Small intestine (tissue), 16 donors: ENCODE measurements at places on chromosomes 13 and 19. TPM values are rescaled to one million over a fixed set of nuclear protein-coding genes. Genes with fewer than 3 reads are reported as not detected.

The IFT88 gene
- polyA plus RNA-seq = 14.1 TPM

The CEACAM20 gene
- 16.1 TPM for polyA plus RNA-seq

The SPACA4 gene
- not detected for polyA plus RNA-seq

The PEAK3 gene
- polyA plus RNA-seq = 0.54 TPM

The LILRB2 gene
- polyA plus RNA-seq = 2.7 TPM

The IFI30 gene
- polyA plus RNA-seq = 480 TPM

The DIRAS1 gene
- polyA plus RNA-seq = 3.0 TPM

The CGB2 gene
- not detected for polyA plus RNA-seq

The KLK7 gene
- not detected for polyA plus RNA-seq

- H3K4me3 ChIP-seq = no peak overlapping the region
- peaks cover 35% of the 10 kb centered on the region for H3K4me1 ChIP-seq
- no peak overlapping the region for H3K27ac ChIP-seq
- no peaks in the 10 kb centered on the region for H3K36me3 ChIP-seq
These were observed 22.4 kb downstream of the LRCH1 start for GRCh38 chr13:46575301-46575771.

DNA sequence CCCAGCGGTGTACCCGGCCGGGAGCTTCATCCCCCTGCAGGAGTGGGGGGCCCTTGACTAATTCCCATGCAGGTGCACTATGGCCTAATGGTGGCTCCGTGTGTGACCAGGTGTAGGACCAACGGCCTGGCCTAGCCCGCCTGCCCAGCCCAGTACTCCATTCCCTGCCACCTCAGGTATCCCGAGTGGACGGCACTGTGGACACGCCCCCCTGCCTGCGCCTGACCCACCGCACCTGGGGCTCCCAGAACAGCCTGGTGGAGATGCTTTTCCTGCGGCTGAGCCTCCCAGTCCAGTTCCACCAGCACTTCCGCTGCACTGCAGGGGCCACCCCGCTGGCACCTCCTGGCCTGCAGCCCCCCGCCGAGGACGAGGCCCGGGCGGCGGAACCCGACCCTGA, 39.7 kb downstream of the RYR1 start:
- H3K4me1 ChIP-seq = no peaks in the 10 kb centered on the region
- peaks cover 2% of the 10 kb centered on the region for H3K27me3 ChIP-seq
- DNase-seq = no peak
- H3K27ac ChIP-seq = no peak overlapping the region

DNA sequence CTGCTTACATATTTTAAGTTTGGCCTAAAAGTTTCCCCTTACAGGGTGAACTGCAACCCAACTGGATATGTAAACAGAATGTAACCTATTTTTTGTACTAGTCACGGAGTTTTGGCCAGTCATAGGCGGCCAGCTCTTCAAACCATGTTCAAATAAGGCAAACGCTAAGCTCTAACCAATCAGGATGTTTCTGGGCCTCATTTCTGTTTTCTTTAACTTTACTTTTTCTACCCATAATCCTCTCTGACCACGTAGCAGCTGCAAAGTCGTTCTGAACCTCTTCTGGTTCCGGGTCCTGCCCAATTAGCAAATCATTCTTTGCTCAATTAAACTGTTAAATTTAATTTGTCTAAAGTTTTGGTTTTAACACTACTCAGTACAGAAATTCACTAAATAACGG, 8.2 kb upstream of the ZMYM2 start:
- H3K4me1 ChIP-seq = no peaks in the 10 kb centered on the region
- DNase-seq = no peak
- no peaks in the 10 kb centered on the region for H3K27me3 ChIP-seq
- no peak overlapping the region for H3K27ac ChIP-seq
- H3K4me3 ChIP-seq = no peak overlapping the region

- H3K4me1 ChIP-seq = no peaks in the 10 kb centered on the region
- DNase-seq = no peak
- H3K27ac ChIP-seq = no peak overlapping the region
These were observed 15.2 kb downstream of the ZFP14 start for GRCh38 chr19:36363845-36364244.

- H3K27me3 ChIP-seq = no peaks in the 10 kb centered on the region
- H3K4me3 ChIP-seq = no peak overlapping the region
- peaks cover 3% of the 10 kb centered on the region for H3K36me3 ChIP-seq
- no peaks in the 10 kb centered on the region for H3K4me1 ChIP-seq
- peak; percentile 49 for DNase-seq
These were observed 9.2 kb downstream of the PGPEP1 start for GRCh38 chr19:18349524-18350128.

- no peak overlapping the region for H3K27ac ChIP-seq
- peak; percentile 78 for DNase-seq
- no peak overlapping the region for H3K4me3 ChIP-seq
- no peaks in the 10 kb centered on the region for H3K4me1 ChIP-seq
These were observed 2.5 kb upstream of the KEAP1 start for GRCh38 chr19:10505583-10506229.

GRCh38 chr19:1360818-1361461, 22.8 kb upstream of the NDUFS7 start:
- no peaks in the 10 kb centered on the region for H3K4me1 ChIP-seq
- peak overlapping the region; percentile 32 for H3K27ac ChIP-seq

- DNase-seq = no peak
- no peak overlapping the region for H3K27ac ChIP-seq
- H3K4me1 ChIP-seq = no peaks in the 10 kb centered on the region
- H3K36me3 ChIP-seq = peaks cover 3% of the 10 kb centered on the region
These were observed 10.9 kb downstream of the UBAC2 start for GRCh38 chr13:99211421-99212035.

DNA sequence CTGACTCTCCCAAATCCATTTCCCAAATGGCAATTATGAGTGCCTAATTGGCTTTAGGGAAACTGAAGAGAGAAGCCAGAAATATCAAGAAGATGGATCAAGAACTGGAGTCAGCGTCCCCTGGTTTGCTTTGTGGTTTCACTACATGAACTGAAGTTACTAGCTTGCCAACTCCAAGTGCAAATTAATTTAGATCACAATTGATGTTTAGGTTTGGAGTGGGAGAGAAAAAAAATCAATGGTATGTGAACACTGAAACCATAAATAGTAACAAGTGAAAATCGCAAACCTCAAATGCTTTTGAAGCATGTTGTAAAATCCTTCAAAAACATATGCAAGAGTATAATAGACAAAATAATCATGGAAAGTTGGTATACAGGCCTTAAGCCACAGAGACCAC, 1528.6 kb upstream of the SLC10A2 start:
- H3K4me1 ChIP-seq = no peaks in the 10 kb centered on the region
- H3K36me3 ChIP-seq = no peaks in the 10 kb centered on the region
- no peak overlapping the region for H3K4me3 ChIP-seq
- no peak overlapping the region for H3K27ac ChIP-seq
- no peak for DNase-seq
- H3K27me3 ChIP-seq = no peaks in the 10 kb centered on the region

DNA sequence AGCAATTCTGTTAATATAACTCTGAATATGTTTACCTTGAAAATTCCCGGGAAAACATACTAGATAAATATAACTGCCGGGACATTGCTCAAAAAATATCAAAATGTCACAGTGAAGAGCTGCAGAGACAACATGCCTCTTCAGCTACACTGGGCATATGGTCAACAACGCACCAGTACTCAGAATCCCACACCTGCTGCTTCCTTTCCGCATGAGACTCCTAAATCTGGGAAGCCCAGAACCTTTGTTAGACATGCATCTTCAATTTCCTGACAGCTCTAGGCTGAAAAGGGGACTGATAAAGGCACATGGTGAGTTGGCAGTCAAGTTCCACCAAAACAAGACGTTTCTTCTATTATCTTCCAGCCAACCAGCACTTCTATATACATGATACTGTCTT, 53.7 kb downstream of the USP12 start:
- no peak overlapping the region for H3K27ac ChIP-seq
- no peaks in the 10 kb centered on the region for H3K27me3 ChIP-seq
- H3K36me3 ChIP-seq = peaks cover 2% of the 10 kb centered on the region
- no peak for DNase-seq
- H3K4me3 ChIP-seq = no peak overlapping the region

DNA sequence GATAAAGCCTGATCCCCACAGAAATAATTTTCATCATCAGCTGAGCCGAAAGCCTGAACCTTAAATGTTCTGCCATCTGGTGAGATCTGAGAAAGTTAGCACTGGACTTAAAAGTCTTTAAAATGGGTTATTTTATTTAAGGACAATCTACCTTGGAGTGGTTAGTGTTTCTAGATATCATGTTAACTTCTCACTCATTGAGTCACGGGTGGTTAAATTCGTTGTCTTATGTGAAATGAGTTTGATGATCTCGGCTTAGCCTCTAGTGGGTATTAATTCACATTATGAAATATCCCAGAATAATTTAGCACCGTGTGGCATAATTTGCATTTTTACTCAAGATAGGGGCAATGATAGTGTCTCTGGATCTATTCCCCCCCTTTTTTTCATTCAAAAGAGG, 117.4 kb upstream of the ZNF536 start:
- no peaks in the 10 kb centered on the region for H3K27me3 ChIP-seq
- no peak overlapping the region for H3K4me3 ChIP-seq
- no peaks in the 10 kb centered on the region for H3K4me1 ChIP-seq
- H3K27ac ChIP-seq = no peak overlapping the region
- no peak for DNase-seq

DNA sequence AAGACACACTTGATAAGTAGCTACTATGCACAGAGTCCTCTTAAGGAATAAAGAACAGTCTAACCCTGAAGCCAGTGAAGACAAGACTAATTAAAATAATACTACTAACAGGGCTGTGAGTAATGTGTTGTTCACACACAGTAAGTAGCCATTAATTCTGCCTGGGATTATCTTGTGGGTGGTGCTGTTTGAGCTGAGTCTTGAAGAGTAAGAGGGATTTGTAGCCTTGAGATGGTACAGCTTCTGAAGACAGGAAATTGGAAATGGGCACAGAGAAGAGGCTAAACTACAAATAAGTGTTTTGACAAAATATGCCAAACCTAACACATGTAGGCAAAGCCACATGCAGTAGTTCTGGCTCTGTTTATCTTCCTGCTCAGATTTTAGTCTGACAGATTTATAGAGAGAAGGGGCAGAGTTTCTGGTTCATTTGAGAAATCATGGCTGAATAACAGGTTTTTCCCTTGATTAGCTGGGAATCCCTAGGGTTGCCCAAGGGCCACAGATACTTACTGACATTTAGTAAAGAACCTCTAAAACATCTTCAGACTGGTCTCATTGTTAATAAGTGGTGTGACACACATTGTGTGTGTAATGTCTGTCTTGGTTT, 38.0 kb downstream of the ITGBL1 start:
- no peak for DNase-seq
- H3K27ac ChIP-seq = no peak overlapping the region
- H3K36me3 ChIP-seq = no peaks in the 10 kb centered on the region
- H3K4me1 ChIP-seq = no peaks in the 10 kb centered on the region
- no peak overlapping the region for H3K4me3 ChIP-seq

DNA sequence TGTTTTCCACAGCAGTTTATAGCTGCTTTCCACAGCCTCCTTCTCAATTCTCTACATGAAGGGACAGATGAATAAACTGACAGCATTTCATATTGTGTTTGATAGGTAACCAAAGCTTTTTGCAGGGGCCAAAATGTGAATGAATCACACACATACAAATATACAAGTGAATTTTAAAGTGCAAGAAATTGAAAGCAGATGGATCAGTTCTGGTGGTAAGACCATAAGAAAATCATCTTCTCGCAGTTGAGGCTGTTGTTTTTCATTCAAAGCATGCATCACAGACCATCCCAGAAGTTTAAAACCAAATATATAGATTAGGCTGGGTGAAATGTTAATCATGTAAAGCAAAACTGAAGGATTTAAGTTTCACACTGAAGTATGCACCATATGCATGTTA, 1569.4 kb downstream of the PCDH9 start:
- H3K27ac ChIP-seq = no peak overlapping the region
- H3K36me3 ChIP-seq = no peaks in the 10 kb centered on the region
- DNase-seq = no peak

- peaks cover 6% of the 10 kb centered on the region for H3K4me1 ChIP-seq
- H3K4me3 ChIP-seq = no peak overlapping the region
- H3K36me3 ChIP-seq = no peaks in the 10 kb centered on the region
- no peaks in the 10 kb centered on the region for H3K27me3 ChIP-seq
- DNase-seq = no peak
These were observed 106.8 kb downstream of the LACC1 start for GRCh38 chr13:43986421-43986981.

- H3K4me1 ChIP-seq = no peaks in the 10 kb centered on the region
- no peak overlapping the region for H3K27ac ChIP-seq
- no peaks in the 10 kb centered on the region for H3K27me3 ChIP-seq
- no peaks in the 10 kb centered on the region for H3K36me3 ChIP-seq
These were observed 1.3 kb downstream of the RGS9BP start for GRCh38 chr19:32676895-32677359.

DNA sequence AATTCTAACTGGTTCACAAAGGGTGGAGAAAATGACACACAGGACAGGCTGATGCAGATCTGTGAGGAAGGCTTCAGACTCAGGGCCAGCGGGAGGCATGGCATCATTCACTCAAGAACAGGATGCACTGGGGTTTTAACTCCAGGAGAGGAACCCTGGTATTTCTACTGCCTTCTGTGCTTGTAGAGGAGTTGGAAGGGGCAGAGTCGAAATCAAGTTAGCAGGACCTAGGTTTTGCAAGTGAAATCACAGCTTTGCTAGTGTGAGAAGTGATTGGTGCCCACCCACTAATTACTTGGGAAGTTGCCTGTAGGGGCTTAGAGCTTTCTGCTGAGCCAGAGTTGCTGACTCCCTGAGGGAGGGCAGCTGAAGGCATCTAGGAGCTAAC, 92.7 kb downstream of the AKAP11 start:
- no peak overlapping the region for H3K27ac ChIP-seq
- DNase-seq = no peak
- H3K36me3 ChIP-seq = no peaks in the 10 kb centered on the region

DNA sequence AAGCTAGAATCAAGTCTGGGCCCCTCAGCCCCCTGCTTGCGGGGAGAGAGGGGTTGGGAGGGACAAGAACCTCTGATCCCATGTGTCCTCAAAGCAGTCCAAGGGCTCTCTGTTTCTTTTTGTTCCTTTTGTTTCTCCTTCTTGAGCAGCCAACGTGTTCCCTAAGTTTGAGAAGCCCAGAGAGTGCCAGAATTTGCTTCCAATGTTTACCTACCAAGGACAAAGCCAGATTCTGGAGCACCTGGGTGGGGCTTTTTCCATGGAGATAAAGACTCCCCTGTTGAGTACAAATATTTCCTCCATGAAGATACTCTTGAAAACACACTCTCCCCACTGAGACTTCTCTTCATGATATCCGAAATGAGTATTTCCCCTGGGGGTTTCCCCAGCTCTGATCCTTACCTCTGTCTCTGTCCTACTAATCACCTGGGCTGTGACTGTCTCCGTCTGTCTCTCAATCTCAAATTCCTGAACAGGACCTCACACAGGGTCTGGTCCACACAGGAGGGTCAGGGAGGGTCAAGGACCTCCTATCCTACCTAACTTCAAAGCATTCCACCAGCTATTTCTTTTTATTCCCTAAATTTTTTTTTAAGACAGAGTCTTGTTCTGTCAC, 27.4 kb downstream of the CD177 start:
- no peak for DNase-seq
- no peaks in the 10 kb centered on the region for H3K27me3 ChIP-seq
- no peak overlapping the region for H3K4me3 ChIP-seq
- H3K4me1 ChIP-seq = no peaks in the 10 kb centered on the region
- H3K27ac ChIP-seq = no peak overlapping the region
- no peaks in the 10 kb centered on the region for H3K36me3 ChIP-seq

- H3K36me3 ChIP-seq = no peaks in the 10 kb centered on the region
- no peak for DNase-seq
- H3K27me3 ChIP-seq = no peaks in the 10 kb centered on the region
- no peak overlapping the region for H3K27ac ChIP-seq
- H3K4me3 ChIP-seq = no peak overlapping the region
These were observed 812.8 kb upstream of the SLC10A2 start for GRCh38 chr13:103878891-103879605.
